ENCODE measurements at places on chromosomes 12 and 14.

- no peak for DNase-seq
These were observed 1822.4 kb upstream of the SEL1L start for GRCh38 chr14:83356080-83356479.

DNA sequence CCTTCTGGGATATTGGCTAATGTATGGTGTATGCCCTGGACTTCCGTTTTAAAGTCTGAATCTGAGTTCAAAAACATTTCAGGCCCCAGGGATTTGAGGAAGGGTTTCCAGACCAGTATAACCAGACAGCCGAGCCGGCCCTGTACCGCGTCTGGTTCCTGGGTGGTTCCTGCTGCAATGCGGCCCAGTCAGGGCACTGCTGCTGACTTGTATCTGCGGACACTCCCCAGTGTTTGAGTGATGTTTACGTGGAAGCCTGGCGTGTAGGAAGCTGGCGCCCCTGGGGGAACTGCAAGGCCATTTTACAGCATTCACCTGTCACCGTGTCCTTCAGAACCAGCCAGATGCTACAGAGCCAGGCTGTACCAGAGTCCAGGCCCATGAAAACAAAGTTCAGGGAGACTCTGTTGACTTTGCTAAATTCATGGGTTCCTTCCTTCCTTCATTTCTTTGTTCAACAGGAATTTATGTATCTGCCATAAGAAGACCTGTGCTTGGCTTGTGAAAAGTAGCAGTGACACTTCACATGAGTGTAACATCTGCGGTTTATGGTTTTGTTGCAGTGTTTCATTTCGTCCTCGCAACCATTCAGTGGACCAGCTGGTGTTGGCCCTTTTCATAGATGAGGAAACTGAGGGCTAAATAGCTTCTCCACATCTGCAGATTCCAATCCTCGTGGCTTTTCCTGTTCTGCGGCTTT, 16.8 kb downstream of the EML1 start:
- no peak for DNase-seq

GRCh38 chr12:8088574-8088973, 6.5 kb downstream of the NECAP1 start:
- DNase-seq: no peak

GRCh38 chr14:66859063-66859671, 330.1 kb upstream of the GARIN2 start:
- DNase-seq: no peak

DNA sequence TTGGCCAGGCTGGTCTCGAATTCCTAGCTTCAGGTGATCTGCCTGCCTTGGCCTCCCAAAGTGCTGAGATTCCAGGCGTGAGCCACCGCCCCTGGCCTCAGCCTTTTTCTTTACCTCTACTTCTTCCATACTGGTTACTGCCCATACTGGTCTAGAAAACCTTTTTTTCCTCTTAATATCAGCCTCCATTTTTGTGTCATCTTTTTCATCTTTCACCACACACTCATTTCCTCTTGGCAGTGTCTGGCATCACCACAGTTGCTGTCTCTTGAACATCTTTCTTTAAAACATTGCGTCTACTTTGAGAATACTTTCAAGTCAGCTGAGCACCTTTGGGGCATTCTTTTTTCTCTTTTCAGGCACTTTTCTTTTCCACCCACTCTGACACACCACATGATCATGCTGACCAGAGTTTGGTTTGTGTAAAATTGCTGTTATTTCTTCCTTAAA, 32.7 kb downstream of the DDX47 start:
- no peak for DNase-seq

DNA sequence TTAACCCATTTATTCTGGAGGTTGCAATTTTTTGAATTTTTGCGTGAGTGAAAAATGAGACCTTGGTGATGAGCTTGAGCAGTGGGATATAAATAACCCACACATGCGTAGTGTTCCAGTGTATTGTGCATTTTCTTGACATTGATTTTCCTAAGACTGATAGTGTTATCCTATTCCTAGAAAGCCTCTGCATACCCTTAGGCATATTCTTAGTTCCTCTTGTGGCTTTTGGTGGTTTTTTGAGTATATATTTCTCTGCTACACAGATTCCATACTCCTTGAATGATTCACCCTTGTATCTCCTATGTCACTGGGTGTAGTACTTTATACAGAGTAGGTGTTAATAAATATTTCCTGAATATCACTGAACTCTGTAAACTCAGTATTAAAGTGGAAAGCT, 363.4 kb upstream of the PDE3A start:
- DNase-seq: no peak

GRCh38 chr12:24754690-24755638, 193.9 kb downstream of the BCAT1 start:
- DNase-seq: no peak

DNA sequence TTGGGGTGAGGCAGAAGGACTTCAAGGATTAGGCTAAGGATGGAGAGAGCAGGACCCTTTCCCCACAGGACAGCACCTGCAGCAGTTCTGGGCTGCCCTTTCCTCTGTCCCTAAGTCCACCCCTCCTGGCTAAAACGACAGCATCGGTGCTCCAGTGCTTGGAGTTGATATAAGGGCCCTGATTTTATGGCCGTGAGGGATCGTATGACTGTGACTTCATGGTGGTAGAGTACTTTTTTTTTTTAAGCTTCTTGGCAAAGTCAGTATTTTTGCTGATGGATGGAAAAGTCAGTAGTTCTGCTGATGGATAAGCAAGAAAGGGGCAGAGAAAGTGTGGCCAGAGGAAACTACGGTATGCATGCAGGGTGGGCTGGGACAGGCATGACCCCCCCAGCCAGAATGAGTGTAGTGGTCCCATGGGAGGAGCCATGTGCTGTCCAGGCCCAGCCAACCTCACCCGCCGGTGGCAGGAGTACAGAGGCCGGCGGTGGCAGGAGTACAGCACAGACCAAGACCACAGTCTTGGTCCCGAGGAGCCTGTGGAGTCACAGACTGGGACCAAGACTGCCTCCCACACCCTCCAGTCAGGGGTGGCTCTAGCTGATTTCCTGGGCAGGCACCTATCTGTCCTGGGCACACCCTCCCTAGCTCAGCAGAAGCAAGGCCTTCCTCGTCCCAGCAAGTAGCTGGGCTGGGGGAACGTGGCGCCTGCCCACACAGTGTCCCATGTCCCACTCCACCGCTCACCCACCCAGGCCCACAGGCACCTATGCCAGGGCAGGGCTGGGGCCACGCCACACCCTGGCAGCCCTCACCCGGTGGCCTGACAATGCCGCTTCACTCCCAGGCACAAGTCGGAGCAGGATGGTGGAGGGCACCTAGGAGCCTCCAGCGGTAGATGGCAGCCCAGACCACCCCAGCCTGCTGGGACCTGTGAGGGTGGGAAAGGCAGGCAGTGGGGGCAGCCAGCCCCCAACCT, 46.3 kb downstream of the CCDC88C start:
- no peak for DNase-seq

GRCh38 chr14:54252072-54252730, 144.6 kb upstream of the CDKN3 start:
- DNase-seq: no peak

- DNase-seq: no peak
These were observed 87.0 kb upstream of the DAAM1 start for GRCh38 chr14:59101476-59101875.

DNA sequence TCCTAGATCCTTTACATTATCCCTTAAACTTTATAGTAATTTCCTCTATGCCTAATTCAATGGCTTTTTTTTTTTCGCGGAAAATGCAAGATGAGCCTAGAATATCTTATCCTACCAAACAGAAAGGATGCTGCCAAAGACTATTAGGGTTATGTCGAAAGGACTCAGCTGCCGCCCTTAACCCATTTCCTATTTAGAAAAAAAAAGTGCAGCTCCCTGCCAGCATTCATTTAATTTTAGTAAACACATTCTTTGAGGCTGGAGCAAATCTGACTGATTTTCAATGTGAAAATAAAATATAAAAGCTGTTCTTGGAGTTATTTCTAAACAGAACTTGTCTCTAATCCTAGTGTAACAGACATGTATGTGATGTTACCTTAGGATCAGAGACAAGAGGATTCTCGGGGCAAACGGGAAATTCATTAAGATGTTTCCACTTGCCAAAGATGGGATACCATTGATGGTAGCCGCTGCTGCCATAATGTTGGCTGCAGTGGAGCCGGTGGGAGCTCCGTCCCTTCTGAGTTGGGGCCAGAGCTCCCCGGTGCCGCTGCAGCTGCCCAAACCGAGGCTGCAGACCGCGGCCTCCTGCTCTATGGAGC, 8.2 kb upstream of the A2M start:
- DNase-seq: no peak

DNA sequence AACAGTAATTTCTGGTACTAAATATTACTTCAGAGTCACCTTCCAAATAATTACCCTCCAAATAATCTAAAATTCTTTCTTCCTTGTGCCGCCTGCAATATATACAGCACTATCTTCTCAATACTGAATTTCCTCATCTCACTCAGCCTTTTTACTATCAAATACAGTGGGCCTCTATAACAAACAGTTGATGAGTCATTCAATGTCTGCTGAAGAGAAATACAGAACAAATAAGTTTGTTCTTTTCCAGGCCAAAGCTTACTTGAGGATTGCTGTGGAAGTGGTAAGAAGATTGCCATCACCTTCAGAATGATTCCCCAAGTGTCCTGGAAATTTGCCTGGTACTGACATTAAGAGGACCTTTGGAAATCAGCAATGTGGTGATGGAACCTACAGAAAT, 218.2 kb upstream of the ARHGAP5 start:
- DNase-seq: no peak

Measured in T follicular helper cell (primary cell).